ENCODE measurements at places on chromosomes 3 and 15. TPM values are rescaled to one million over a fixed set of nuclear protein-coding genes. Genes with fewer than 3 reads are reported as not detected.
A peak's percentile ranks its signal among the peaks of the same experiment; 100 is the strongest.

AGBL1 gene
- not detected for total RNA-seq

FAM131A gene
- total RNA-seq = 2.2 TPM

DIS3L gene
- total RNA-seq = 26.5 TPM

NBEAL2 gene
- total RNA-seq = 76.2 TPM

ASB14 gene
- total RNA-seq = not detected

DNA sequence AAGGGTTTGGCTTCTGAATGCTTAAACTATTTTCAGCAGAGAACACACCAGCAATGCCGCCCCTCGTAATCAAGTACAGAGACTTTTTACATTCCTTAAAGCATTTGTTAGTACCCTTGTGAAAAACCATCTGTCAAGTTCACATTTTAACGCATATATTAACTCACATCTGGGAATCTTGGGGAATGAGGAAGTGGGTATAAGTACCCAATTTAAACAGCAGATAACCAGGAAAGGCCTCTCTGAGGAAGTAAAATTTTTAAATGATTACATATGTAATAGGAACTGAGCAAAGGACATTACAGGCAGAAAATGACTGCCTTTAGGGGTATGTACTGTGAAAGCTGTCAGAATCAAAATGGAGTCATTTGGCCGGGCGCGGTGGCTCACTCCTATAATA is 12.8 kb upstream of the CFAP44 start:
- no peak overlapping the region for H3K27ac ChIP-seq
- no peak overlapping the region for H3K4me3 ChIP-seq
- peaks cover 9% of the 10 kb centered on the region for H3K36me3 ChIP-seq
- no peaks in the 10 kb centered on the region for H3K4me1 ChIP-seq

DNA sequence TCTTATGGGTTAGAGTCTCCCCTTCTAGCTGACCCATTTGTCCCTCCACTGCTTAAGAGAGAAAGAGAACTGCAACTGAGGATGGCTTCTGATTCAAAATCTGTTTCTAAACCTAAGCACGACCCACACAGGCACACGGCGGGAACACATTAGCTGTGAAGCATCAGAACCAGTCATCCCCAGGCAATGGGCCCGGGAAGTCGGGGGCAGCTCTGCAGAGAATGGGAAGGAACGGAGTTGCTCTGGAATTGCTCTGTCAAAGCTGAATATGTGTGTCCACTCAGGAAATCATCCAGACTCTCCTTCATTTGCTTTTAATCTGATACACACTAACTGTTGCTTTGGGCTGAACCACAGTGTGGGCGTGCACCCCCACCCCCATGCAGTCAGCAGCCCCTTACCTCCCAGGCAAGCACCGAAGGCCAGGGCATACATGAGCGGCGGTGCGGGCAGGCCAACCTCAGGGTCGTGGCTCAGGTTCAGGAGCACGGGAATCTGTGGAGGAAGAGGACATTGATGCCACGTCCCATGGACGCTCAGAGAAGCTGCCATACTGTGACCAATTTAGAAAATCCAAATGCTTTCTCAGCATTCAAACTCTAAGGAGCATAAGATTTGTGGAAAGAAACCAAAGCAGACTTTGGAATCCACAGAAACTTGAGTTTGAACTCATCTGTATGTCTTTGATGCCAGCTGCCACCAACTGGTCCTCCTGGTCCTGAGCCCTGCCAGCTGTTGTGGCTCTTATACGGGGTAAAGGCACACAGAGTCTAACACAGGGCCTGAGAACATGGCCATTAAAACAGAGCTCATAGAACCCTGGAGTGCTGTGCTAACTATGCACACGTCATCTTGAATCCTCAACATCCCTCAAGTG is 247.9 kb downstream of the OCA2 start:
- H3K4me1 ChIP-seq = no peaks in the 10 kb centered on the region
- DNase-seq = no peak
- no peaks in the 10 kb centered on the region for H3K27me3 ChIP-seq
- H3K36me3 ChIP-seq = no peaks in the 10 kb centered on the region
- no peak overlapping the region for H3K27ac ChIP-seq

DNA sequence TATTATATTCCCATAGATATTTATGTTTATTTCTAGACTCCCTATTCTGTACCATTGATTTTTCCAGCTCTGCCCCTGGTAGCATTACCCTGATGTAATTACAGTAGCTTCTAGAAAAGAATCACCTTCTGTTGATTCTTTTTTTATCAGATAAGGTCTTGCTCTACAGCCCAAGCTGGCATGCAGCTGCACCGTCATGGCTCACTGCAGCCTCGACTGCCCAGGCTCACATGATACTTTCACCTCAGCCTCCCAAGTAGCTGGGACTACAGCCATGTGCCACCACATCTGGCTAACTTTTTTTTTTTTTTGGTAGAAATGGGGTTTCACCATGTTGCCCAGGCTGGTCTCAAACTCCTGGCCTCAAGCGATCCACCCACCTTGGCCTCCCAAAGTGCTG is 41.8 kb downstream of the SLC24A1 start:
- H3K27me3 ChIP-seq = no peaks in the 10 kb centered on the region
- peaks cover 14% of the 10 kb centered on the region for H3K36me3 ChIP-seq

GRCh38 chr15:65818927-65819562 is 27.0 kb upstream of the DENND4A start:
- peak overlapping the region; percentile 72 for H3K27ac ChIP-seq
- H3K36me3 ChIP-seq = no peaks in the 10 kb centered on the region
- H3K4me1 ChIP-seq = peaks cover 44% of the 10 kb centered on the region
- no peaks in the 10 kb centered on the region for H3K27me3 ChIP-seq
- peak overlapping the region; percentile 30 for H3K4me3 ChIP-seq

- peaks cover 13% of the 10 kb centered on the region for H3K4me1 ChIP-seq
- H3K27me3 ChIP-seq = no peaks in the 10 kb centered on the region
- no peak overlapping the region for H3K27ac ChIP-seq
- no peaks in the 10 kb centered on the region for H3K36me3 ChIP-seq
- DNase-seq = no peak
- no peak overlapping the region for H3K4me3 ChIP-seq
Measured at GRCh38 chr3:46132565-46132964, 75.5 kb downstream of the CCR1 start.

DNA sequence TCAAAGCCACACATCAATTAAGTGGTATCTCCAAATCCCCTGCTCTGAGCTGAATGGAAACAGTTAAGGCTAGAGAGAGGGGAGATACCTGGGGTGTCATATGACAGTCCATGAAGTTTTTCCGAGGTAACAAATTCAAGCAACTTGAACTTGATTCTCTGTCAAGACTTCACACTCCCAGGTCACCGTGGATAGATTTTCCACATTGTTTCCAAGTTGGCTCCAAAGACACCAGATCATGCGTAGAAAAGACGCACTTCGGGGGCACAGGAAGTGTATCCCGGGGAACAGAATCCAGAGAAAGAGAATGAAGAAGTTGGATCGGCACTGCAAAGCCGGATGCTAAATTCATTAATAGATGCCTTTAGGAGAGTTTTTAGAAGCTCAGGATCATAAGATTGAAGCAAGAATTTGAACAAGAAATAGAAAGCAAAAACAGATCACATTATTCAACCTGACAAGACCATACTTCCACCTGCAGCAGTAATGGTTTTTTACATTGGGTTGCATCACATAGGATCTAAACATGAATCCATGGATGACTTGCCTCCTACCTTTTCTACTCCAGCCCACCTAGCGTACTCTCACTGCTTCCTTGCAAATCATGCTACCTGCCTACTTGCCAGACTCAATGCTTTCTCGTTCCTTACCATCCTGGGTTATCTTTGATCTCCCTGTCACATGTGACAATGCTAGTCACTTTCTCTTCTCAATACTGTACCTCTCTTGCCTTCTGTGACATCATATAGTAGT is 253.0 kb upstream of the ADAMTS9 start:
- H3K4me3 ChIP-seq = no peak overlapping the region
- H3K36me3 ChIP-seq = no peaks in the 10 kb centered on the region
- H3K4me1 ChIP-seq = no peaks in the 10 kb centered on the region
- DNase-seq = no peak

GRCh38 chr3:24182756-24183155 is 237.7 kb downstream of the NR1D2 start:
- no peak overlapping the region for H3K4me3 ChIP-seq
- no peak for DNase-seq
- no peak overlapping the region for H3K27ac ChIP-seq
- H3K4me1 ChIP-seq = no peaks in the 10 kb centered on the region
- H3K36me3 ChIP-seq = no peaks in the 10 kb centered on the region

- H3K36me3 ChIP-seq = no peaks in the 10 kb centered on the region
- H3K27ac ChIP-seq = no peak overlapping the region
- H3K4me3 ChIP-seq = no peak overlapping the region
- no peaks in the 10 kb centered on the region for H3K4me1 ChIP-seq
- DNase-seq = no peak
- no peaks in the 10 kb centered on the region for H3K27me3 ChIP-seq
Measured at GRCh38 chr3:40995271-40995670, 204.0 kb upstream of the CTNNB1 start.

DNA sequence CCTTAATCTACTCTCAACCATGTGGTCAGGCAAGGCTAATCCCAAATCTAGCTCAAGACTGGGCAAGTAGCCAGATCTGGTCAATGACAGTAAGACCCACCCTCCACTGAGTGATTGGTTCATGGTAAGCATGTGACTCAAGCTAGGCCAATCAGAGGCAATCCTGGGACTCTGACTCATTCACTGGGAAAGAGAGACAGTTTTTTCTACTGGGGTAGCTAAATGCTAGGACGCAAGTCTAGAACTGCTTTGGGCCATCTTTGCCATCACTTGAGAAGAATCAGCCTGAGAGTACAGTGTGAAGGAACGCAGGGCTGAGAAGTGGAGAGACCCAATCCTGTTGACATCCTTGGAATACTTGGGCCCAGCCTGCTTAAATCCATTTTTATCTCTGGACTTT is 9.4 kb upstream of the RAD18 start:
- H3K4me3 ChIP-seq = no peak overlapping the region
- H3K36me3 ChIP-seq = no peaks in the 10 kb centered on the region
- H3K4me1 ChIP-seq = peaks cover 4% of the 10 kb centered on the region
- H3K27me3 ChIP-seq = peaks cover 9% of the 10 kb centered on the region

GRCh38 chr3:185730550-185730949 is 94.3 kb downstream of the IGF2BP2 start:
- H3K36me3 ChIP-seq = no peaks in the 10 kb centered on the region
- H3K27ac ChIP-seq = no peak overlapping the region

GRCh38 chr3:159609625-159610024 is 379.0 kb upstream of the IL12A start:
- H3K27ac ChIP-seq = no peak overlapping the region
- no peaks in the 10 kb centered on the region for H3K4me1 ChIP-seq
- DNase-seq = no peak

DNA sequence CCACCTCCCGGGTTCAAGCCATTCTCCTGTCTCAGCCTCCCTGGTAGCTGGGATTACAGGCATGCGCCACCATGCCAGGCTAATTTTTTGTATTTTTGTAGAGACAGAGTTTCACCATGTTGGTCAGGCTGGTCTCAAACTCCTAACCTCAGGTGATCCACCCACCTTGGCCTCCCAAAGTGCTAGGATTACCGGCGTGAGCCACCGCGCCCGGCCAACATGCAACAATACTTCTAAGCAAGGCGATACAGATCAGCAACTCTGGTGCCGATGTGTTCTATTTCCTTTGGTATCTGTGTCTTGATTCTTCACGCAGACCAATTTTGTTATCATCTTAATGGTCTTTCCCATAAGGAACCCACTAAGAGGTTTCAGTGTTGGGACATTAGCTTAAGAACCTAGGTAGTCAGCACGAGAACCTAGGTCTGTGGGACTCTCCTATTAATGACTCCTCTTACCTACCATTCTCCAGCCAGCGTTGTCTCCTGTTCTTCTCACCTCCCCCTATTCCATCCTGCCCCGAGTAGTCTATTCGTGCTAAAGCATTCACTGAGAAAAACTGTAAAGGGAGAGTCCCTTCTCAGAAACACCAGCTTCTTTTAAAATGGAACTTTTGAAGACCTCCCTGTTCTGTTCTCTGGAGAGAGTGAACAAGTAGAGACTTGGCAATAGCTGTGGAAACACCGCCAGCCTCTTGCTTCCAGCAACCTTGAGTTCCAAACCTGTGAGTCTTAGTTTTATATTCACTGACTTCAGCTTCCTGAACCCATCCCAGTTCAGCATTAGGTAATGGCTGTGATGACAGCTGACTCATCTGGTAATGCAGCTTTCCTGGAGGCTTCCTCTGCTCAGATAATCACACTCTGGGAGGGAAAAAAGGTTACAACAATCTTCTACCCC is 61.2 kb downstream of the TSC22D2 start:
- DNase-seq = no peak
- no peaks in the 10 kb centered on the region for H3K4me1 ChIP-seq
- no peaks in the 10 kb centered on the region for H3K36me3 ChIP-seq
- H3K27ac ChIP-seq = peak overlapping the region; percentile 43

Measured in CD8-positive, alpha-beta memory T cell (primary cell).